ENCODE measurements at places on chromosomes 7 and 10.

DNA sequence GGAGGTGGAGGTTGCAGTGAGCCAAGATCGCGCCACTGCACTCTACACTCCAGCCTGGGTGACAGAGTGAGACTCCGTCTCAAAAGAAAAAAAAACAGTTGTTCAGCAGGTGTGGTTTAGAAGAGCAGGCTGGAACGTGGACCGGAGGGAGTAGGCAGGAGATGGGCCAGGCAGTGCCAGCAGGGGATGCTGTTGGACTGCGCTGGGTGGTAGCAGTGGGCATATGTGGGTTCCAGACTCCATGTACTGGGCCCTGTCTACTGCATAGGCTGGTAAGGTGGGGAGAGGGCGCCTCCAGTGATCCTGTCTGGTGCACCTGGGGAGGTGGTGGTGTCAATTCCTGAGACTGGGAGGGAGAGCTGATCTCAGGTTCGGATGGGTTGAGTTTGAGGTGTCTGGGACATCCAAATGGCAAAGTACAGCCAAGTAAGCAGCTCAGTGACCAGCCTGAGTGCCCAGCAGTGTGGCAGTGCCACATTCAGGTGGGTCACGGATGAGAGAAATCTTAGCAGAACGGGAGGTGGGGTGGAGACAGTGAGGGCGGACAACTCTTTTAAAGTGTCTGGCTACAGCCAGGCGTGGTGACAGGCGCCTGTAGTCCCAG lies 25.9 kb downstream of the SFXN4 start:
- DNase-seq: peak; percentile 32

DNA sequence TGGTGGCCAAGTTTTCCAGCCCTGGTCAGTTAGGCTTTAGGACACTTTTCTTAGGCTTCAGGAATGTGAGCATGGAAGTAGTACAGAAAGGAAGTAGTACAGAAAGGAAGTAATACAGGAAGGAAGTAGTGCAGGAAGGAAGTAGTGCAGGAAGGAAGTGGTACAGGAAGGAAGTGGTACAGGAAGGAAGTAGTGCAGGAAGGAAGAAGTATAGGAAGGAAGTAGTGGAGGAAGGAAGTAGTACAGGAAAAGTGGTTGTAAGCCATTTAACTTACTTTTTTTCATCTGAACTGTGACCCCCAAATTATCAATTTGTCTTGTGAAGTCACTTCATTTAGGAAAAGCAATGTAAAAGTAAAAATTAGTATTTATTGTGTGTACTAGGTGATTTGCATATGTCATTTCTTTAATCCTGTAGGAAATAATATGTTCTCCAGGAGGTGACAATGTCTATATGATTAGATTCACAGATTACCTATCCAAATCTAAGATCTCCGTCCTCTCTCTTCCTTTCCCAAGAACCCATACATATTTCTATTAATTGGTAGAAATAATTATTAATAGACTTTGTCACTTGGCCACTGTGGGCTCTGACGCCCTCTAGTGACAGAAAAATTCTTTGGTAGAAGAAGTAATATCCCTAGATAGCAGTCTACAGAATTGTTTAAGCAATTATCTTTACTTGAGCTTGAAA lies 3.9 kb upstream of the FAS start:
- DNase-seq: peak; percentile 57

GRCh38 chr7:158356454-158356853 lies 231.2 kb downstream of the PTPRN2 start:
- no peak for DNase-seq

DNA sequence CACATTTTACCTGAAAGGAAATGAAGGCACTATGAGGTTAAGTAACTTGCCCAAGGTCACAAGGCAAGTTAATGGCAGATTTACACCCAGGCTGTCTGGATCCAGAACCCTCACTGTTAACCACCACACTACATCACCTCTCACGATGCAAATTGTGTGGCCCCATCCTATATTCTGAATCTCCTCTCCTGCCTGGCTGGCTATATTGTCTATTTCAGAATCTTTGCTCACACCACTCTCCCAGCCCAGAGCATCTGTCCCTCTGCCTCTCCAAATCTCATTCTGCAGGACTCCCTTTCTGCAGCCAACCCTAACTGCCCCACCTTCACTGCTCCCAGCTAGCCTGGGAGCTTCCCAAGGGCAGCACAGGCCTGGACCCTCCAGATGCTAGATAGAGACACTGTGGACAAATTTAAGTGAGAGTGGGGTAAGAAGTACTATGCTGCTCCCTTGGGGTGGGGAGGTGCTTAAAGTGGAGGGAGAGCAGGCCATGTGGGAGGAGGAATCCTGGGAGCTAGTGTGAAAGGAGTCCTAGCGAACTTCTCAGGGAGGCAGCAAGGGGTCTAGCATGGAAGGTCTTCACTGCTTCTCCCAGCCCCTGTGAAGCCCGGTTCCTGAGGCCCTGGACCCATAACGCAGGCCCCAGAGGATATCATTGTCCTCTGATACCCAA lies 786 bp downstream of the CUEDC2 start:
- DNase-seq: no peak

GRCh38 chr10:56469482-56469881 lies 108.4 kb upstream of the ZWINT start:
- no peak for DNase-seq

GRCh38 chr10:70233939-70234300 lies 691 bp upstream of the PPA1 start:
- no peak for DNase-seq

- DNase-seq: no peak
Observed at GRCh38 chr10:43116596-43116995, 21.6 kb upstream of the CSGALNACT2 start.

GRCh38 chr10:22630234-22631174 lies 83.9 kb downstream of the PIP4K2A start:
- DNase-seq: peak; percentile 51

- no peak for DNase-seq
Observed at GRCh38 chr7:133837224-133837623, 289.9 kb upstream of the LRGUK start.

DNA sequence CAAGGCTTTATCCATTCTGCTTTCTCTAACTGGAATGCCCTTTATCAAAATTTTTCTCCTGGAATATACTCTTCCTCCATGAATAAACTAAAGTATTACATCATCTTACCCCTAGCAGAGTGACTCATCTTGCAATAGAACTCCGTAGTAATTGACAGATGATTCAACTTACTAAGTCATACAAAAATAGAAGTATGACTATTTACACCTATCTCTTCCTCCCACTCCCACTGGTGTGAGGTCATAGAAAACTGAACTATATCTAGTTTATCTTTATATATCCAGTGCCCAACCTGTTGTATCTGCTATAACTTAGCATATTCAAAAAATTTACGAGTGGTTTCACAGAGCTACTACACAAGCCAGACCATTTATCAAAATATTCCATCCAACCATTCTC lies 26.1 kb downstream of the ABCB1 start:
- peak; percentile 43 for DNase-seq

DNA sequence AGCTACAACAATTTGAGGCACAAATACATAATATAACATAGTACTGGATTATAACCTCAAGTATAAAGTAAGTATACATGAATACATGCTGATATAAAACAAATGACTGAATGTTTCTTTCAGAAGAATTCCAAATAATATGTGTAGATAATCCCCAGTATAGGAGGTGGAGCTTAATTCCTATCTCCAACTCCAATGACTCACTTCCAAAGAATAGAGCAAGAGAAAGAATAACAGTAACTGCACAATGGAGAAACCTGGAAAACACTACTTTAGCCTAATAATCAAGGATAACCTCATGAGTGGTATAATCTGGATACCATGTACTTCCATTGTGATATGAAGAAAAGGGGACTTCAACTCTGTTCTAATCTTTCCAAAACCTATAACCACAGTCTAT lies 13.7 kb upstream of the SEMA3C start:
- DNase-seq: peak; percentile 20

- peak; percentile 27 for DNase-seq
Observed at GRCh38 chr7:13099154-13099795, 411.8 kb downstream of the ARL4A start.

GRCh38 chr7:135074096-135074495 lies 73.8 kb upstream of the TMEM140 start:
- no peak for DNase-seq

GRCh38 chr7:152663148-152663740 lies 12.7 kb downstream of the XRCC2 start:
- no peak for DNase-seq

GRCh38 chr10:118054383-118054782 lies 7.6 kb upstream of the RAB11FIP2 start:
- no peak for DNase-seq

DNA sequence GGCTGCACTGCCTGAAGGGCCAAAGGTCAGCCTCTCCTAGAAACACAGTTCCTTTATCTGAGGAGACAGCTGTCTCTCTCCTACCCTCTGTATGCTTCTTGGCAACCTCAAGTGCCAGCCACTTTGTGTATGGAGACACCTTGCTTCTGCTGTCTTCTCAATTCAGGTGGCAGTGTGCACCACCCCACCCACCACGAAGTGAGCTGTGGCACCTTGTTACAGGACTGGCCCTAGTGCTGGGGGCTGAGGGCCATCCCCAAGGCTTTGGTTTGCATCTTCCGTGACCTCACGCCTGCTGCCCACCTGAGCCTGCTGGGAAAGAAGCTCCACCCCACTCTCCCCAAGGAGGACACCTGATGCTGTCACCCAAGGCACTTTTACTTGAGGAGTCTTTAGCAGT lies 47.1 kb upstream of the LRRC4 start:
- no peak for DNase-seq
